ENCODE measurements at places on chromosomes 1 and 21.

DNA sequence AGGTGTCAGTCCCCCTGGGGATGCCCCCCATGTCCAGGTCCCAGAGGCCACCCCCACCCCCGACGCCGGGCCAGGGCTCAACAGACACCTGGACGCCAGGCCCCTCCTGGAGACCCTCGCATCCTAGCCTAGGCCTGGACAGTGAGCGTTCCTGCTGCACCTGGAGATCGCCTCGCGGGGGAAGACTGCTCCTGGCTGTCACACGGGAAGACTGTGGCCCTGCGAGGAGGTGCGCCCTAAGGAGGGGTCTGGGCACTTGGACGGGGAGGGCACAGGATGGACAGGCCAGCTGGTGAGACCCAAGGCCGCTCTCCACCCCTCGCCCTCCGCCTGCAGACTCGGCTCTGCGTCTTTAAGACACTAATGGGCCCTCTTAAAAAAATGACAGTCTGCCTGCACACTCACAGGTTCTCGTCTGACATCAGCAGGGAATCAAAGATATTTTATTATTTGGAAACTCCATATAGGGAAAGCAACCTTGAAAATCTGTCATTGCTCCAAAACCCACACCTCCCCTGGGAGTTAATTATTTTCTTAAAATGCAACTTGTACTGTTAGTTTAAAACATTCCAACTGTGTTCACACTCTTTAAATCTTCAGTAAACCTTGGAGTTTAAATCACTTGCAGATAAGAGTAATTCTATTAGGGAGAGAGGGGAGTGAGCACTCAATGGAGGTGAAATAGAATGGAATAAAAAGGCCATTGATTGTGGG lies 45.6 kb upstream of the ACTRT2 start:
- no peak for DNase-seq

GRCh38 chr1:96366516-96366915 lies 355.1 kb upstream of the PTBP2 start:
- no peak for DNase-seq

- DNase-seq, result no peak
These were observed 252.9 kb downstream of the KCNT2 start for GRCh38 chr1:196355206-196355786.

GRCh38 chr1:70496181-70496580 lies 85.1 kb downstream of the CTH start:
- DNase-seq, result no peak

DNA sequence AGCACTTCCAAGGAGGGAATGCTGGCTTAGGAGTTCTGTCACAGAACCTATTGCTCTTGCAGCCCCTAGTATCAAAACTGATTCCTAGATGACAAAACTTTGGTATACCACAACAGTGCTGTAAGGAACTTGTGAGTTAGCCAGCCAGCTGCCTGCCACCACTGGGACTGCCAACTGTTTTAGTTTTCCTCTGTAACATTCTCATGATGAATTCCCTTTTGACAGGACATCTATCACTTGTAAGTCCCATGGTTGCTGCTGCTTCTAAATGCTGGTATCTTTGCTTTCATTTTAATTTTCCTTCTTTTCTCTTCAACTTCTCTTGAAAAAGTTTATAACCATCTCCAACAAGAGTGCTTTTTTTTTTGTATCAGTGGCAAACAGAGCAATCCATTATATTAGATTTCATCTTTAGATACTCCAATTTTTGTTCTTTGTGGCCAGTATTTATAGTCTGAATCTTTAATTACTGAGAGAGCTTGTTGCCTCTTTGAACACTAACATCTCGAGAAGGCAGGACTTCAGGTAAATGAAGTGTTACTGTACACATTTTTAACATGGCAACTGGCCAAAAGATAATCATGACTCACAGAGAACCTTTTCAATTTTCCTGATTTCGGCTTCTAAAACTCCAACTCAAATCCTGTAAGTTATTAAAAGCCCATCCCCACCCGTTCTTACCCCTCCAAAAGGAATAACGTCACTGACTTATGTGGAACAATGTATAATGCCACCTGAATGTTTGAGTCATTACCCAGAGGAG lies 19.8 kb downstream of the DBT start:
- DNase-seq, result no peak

GRCh38 chr1:246790833-246791232 lies 66.6 kb downstream of the SCCPDH start:
- DNase-seq, result no peak

GRCh38 chr1:179151908-179152682 lies 70.2 kb downstream of the TOR3A start:
- DNase-seq, result no peak

DNA sequence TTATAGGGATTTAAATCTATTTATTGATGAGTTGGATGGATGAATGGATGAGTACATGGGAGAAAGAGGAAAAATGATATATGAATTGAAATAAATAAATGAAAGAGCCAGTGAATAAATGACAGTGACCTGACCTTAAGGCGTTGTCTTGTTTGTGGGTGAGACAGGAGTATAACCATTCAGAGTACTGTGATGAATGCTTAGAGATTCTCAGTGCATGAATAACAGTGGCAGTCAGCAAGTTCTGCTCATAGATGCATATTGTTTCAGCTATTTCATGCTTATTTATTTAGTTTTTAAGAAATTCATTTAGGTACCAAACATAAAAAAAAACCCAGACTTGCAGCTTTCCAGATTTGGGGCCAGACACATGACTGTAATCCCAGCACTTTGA lies 116.4 kb downstream of the FGGY start:
- no peak for DNase-seq

- peak; percentile 47 for DNase-seq
These were observed 39.6 kb downstream of the RSPH1 start for GRCh38 chr21:42456457-42456856.

- DNase-seq, result no peak
These were observed at the start of gene KMO for GRCh38 chr1:241532162-241532531. Gene KMO, plus strand, starts transcription at chr1:241532378. Its CDS starts 67 bp downstream, at chr1:241532445.

GRCh38 chr1:232413674-232414073 lies 216.3 kb downstream of the SIPA1L2 start:
- DNase-seq, result no peak

DNA sequence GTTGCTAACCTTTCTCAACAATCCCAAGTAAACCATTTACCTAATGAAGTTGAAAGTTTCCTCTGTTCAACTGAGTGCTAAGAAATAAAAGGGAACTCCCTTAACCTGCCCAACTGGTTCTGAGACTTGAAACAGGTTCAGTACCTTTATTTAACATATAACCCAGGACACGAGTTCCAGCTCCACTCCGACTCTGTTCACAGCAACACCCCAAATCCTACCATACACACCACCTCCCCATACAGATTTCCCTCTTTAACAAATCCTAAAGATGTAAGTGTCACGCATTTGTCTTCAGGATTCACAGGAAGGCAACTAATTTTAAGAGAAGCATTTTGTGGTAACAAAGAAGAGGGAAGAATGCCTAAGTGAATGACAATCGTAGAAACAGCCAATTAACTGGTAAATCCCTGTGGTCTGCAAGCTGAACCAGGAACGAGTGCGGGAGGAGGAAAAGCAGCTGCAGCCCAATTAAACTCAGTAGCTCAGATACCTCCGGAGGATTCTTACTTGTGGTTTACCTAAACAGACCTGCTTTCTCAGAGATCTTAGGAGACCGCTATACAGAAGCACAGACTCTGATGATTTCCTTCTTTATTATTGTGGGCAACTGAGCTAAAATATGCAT lies 134.5 kb upstream of the MAGI3 start:
- DNase-seq, result no peak

DNA sequence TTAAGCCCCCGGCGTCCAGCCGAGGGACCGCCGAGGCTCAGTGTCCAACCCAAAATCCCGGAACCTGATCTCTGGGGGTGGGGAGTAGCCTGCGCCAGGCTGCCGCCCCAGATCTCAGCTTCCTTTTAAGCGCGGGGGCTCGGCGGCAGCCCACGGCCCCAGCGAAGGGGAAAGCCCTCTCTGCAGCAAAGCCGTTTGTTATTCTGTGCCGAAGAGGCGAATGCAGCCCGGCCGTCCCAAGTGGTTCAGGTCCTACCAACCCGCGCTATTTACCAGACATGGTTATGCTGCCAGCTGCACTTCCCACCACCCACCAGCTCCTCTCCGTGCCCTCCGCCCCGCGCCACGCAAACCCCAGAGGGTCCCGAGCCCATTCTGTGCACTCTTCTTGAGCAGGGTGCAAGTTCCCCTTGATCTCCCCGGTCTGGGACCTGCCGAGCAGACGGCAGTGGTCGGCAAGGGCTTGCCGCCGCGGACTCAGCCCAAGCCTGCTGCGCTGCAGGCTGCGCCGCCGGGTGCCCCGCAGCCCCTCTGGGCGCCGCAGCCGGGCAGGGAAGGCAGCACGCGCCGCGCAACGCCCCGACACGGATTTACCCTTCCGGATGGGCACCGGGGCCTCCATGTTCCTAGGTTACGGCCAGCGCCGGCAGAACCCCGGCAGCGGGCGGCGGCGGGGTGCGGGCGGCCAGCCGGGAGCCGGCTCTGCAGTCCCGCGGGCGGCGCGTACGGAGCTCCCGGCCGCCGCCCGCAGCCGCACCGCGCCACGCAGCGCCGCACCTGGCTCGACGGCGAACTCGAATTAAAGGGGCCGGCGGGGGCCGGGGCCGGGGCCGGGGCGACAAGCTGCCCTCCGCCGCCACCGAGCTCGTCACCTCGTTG lies 738 bp upstream of the KCNA2 start:
- DNase-seq, result peak; percentile 22

- DNase-seq, result no peak
These were observed 12.3 kb downstream of the SLC19A1 start for GRCh38 chr21:45529785-45530422.

- DNase-seq, result no peak
These were observed 1.6 kb upstream of the MX2 start for GRCh38 chr21:41360072-41360821.

GRCh38 chr1:157542676-157543075 lies 9.6 kb downstream of the FCRL5 start:
- DNase-seq, result no peak

DNA sequence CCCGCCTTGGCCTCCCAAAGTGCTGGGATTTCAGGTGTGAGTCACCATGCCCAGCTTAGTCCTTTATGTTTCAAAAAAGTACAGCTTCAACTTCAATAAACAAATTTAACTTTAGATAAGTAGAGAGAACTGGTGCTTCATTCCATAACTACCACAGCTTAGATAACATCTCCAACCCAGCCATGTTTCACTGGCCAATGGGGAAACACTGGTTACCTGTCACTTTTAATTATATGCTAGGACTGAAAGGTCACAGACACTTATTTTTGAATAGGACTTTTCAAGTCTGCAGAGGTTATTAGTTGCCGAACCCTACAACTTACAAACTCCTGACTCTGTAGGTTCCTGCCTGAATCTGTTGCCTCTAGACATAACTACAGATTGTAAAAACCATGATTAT lies 56.5 kb upstream of the ST6GALNAC3 start:
- DNase-seq, result no peak

GRCh38 chr1:22639286-22639685 lies 2.9 kb downstream of the C1QA start:
- DNase-seq, result no peak

DNA sequence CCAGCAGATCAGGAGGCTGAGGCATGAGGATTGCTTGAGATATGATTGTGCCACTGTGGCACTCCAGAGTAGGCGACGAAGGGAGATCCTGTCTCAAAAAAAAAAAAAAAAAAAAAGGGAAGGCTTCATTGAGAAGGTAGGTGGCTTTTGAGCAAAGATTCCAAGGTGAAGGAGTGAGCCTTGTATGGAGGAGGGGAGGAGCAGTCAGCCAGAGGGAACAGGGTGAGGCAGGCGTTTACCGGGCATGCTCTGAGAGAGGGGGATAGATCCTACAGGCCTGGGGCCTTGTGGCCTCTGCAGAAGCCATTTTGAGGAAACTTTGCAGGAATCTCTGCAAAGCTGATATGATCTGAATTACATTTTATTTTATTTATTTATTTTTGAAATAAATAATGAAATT lies 5.1 kb upstream of the HDAC1 start:
- DNase-seq, result no peak

- DNase-seq, result no peak
These were observed 47.0 kb downstream of the KIF26B start for GRCh38 chr1:245201827-245202226.

DNA sequence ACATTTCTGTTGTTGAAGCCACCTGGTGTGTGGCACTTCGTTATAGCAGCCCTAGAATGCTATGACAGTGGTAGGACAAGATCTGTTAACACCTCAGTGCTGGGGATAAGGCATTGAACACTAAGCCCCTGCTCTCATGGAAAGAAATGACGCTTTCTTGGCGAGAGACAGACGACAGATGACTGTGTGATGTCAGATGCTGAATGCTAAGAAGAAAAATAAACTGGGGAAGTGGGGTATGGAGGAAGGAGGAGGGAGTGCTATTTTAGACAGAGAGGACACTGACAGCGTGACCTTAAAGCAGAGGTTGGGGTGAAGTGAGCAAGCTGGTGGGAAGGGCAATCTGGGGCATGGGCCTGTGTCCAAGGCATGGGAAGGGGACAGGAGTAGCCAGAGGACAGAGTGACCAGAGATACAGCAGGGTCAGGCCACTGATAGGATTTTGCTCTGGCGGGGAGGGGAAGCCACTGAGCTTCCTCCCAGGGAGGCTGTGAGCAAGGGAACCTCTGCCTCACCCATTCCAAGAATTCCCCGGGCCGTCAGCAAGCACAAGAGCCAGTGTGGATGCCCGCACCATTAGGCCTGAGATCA lies 15.2 kb downstream of the DOP1B start:
- DNase-seq, result no peak

GRCh38 chr1:167297222-167298214 lies 76.8 kb downstream of the POU2F1 start:
- no peak for DNase-seq

DNA sequence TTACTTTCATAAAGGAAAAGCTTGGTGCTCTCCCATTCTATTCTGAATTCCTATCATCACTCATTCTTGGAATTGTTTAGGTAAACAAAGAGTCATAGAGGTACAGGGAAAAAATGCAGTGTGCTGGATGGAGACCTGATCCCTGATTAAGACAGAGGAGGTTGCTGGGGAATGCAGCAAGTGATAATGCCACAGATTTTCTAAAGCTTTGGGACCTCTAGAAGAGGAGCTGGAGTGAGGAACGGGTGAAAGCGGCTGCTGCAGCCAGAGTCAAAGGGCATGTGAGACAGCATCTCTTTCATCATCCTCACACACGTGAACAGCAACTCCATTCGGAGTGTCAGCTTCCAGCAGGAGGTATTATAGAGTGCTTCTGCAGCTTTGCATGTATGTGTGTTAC lies 54.9 kb upstream of the DIPK1A start:
- no peak for DNase-seq

DNA sequence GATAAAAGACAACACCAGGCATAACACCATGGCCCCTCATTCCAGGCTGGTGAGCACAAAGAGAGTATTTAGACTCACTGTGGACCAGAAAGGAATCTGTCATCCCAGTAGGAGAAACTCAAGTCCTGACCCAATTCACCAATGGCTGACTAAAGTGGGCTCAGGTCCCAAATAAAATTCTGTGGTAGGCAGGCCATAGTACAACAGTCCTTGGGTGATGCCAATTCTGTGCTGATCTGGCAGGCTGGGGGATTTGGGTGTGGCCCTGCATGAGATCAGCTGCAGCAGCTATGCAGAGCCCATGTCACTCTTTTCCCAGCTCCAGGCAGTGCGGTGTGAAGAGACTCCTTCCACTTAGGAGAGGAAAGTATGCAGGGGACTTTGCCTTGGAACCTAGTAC lies 245.1 kb downstream of the LBR start:
- DNase-seq, result no peak

GRCh38 chr1:75996196-75996595 lies 64.0 kb upstream of the ASB17 start:
- no peak for DNase-seq

Data from stimulated activated naive CD8-positive, alpha-beta T cell treated with anti-CD3 and anti-CD28 coated beads, Interleukin-15, amount 100 ng/mL, for 72 hours (primary cell).